IPS DF 6.9 (cell line): ENCODE measurements at places on chromosomes 2 and 18.

GRCh38 chr2:112779598-112779997 is 4.7 kb downstream of the IL1A start:
- no peak for DNase-seq

DNA sequence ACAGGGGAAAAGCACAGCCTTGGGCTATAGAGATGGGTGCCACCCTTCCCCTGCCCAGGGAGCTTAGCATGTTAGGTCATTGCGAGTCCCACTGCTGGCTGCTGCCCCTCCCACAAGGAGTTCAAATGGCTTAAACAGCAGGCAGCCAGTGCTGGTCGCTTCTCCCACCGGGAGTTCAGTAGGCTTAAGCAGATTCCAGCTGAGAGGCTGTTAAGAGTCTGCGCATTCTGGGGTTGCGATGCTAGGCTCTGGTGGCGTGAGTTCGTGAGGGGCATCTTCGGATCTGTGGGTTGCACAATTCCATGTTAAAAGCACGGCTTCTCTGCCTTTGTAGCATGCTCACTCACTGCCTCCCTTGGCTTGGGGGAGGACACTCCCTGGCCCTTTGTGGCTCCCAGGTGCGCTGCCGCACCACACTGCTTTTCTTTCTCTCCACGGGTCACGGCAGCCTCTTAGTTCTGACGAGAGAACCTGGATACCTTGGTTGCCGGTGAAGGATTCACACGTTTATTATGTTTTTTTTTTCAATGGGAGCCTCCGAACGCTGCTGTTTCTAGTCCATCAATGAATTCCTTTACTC is 93.2 kb downstream of the UNC80 start:
- DNase-seq = no peak

- DNase-seq = no peak
These were observed 103.8 kb downstream of the PLCL1 start for GRCh38 chr2:197908156-197908555.

GRCh38 chr18:58695772-58696171 is 24.5 kb downstream of the MALT1 start:
- DNase-seq = no peak

DNA sequence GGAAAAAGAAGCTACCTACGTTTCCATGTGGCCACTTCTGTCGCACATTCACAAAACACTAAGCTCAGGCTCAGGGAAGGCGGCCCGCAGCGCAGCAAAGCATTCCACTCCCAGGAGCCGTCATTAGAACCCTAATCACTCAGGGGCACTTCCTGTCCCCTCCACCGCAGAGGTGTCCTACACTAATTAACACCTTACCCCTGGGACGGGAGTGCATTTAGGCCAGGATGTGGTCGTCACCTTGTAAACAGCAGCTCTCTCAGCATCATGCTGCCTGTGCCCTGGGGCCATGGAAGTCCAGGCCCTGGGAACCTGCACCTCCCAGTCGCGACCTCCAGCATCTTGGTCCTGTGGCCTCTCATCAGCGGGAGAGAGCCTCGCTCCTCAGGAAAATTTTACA is 359.8 kb upstream of the SALL3 start:
- no peak for DNase-seq

DNA sequence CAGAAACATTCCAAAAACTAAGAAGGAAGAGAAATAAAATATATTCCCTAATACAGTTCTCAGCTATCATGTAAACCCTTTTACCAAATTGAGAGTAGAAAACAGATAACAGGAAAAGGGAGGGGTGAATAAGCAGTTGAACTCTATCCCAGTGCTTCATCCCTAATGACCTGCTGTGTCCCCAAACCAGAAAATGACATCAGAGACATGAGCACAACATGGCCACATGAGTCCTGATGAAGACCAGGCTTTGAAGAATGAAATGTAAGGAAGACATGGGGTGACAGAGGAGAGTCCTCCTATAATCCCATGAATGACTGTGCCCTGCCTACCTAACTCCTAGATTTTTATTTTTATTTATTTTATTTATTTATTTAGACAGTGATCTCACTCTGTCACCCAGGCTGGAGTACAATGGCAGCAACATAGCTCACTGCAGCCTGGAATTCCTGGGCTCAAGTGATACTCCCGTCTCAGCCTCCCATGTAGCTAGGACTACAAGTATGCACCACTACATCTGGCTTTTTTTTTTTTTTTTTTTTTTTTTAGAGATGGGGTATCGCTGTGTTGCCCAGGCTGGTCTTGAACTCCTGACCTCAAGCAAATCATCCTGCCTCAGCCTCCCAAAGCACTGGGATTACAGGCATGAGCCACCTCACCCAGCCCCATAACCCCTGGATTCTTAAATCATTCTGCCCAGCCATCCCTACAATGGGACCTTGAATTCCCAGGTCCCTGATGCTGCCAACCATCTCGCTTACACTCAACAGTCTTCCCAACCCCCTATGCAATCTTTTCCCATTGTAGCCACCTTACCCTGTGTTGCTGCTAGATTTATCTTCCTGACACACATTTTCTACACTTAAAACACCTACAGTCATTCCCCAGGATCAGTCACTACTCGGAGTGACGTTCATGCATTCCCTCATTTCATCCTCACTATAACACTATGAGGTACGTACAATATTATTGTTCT is 64.5 kb downstream of the ANKRD44 start:
- DNase-seq = no peak

- no peak for DNase-seq
These were observed 41.6 kb upstream of the NT5C1B start for GRCh38 chr2:18630941-18631340.

GRCh38 chr2:9032536-9033255 is 29.2 kb upstream of the MBOAT2 start:
- DNase-seq = no peak

- no peak for DNase-seq
These were observed 91.2 kb upstream of the UXS1 start for GRCh38 chr2:106285237-106285829.
